HEK293T (cell line): ENCODE measurements at places on chromosomes 3 and 15.

GRCh38 chr3:185583925-185584324 lies 2.2 kb upstream of the SENP2 start:
- DNase-seq = no peak

- no peak for DNase-seq
Measured at GRCh38 chr3:119529883-119530282, 29.5 kb downstream of the CD80 start.

- no peak for DNase-seq
Measured at GRCh38 chr3:138600100-138600745, 6.2 kb upstream of the CEP70 start.

DNA sequence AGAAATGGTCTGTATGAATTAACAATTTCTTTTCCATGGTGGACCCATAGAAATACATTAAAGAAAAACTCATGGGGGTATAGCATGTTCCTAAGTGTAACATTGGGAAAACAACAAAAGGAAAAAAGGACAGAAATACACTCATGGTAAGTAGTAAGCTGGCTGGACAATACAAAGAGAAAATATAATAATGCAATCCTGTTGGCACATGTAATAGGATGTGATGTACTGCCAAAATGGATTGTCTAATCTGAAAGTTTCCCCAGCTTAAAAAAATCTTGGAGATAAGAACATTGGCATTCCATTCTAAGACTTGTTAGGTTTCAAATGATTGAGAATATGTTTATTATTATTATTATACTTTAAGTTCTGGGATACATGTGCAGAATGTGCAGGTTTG lies 128.1 kb downstream of the MBNL1 start:
- DNase-seq = no peak

- DNase-seq = no peak
Measured at GRCh38 chr15:79562403-79562815, 130.3 kb downstream of the MINAR1 start.

DNA sequence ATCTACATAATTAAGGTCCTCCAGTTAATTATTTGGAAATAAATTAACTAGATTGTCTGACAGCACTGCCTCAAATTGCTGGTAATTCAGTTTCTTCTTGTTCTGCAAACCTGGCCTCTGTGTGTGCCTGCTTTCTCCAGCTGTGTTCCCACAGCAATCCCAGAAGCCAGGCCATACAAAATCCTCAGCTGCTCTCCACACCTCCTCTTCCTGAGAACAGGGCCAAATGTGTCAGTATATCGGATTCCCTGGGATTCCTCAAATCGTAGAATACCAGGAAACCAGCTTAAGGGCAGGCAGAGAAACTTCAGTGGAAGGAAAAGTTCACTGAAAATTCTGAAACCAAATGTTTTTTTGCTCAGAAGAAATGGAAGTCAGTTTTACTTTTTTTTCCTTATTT lies 261.4 kb downstream of the ZMAT3 start:
- no peak for DNase-seq

- DNase-seq = no peak
Measured at GRCh38 chr15:41882689-41883483, 11.0 kb downstream of the SPTBN5 start.

DNA sequence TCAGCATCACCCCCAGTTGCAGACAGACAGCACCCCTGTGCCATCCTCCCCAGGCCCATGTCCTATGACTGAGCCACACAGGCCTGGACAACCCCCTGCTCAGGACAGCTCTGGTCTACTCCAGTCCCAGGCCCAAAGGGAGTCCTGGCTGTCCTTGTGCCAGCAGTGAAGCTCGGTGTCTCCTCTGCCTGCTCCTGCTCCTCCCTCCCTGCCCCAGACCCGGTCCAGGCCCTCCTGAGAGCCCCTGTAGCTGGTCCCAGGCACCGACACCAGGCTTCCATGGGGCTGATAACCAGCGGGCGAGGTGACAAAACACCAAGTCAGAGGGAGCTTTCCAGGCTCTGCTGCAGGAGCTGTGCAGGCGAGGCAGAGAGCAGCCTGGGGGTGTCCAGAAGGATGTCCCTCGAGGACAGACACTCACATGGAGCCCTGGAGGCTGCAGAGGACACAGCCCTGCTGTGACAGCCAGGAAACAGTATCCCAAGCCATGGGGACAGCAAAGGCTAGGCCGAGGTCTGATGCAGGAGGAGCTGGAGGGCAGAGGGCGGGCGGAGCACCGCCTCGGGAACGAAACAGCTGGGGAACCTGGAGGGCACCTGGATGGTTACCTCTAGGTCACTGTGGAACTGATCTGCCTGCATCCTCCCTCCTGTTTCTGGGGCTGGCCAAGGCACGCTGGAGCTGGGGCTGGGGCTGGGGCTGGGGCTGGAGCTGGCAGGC lies 103.8 kb upstream of the PRR20G start:
- no peak for DNase-seq

DNA sequence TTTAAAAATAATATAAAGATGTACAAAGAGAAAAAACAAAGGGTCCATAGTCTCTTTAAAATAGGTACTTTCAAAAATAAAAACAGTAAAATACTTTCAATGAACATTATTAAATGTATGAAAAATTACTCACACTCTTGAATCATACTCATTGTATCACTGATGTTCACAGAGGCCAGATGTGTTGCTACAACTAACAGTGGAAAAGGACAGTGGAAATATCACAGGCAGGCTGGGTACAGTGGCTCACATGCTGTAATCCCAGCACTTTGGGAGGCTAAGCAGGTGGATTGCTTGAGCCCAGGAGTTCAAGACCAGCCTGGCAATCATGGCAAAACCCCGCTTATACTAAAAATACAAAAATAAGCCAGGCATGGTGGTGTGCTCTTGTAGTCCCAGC lies 26.8 kb downstream of the NPHP3 start:
- DNase-seq = no peak

GRCh38 chr15:44308415-44308814 lies 19.9 kb downstream of the GOLM2 start:
- DNase-seq = no peak

DNA sequence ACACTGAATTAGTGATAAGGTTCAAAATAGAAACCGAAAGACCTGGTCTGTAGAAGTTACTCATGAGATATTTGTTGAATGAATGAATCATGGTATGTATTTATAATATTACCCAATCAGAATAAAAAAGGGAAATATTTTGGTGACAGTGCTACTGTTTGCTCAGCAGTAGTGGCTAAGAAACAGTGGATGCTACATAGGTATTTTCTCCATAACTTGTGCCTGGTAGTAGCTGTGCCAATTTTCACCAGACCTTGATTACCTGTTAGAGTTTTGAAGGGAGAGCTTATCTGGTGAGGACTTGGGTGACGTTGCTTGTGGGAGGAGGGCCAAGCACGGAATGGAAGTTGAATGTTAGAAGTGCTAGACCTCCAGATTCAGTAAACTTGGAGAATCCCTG lies 14.3 kb downstream of the LIMD1 start:
- DNase-seq = no peak

GRCh38 chr3:39491733-39492350 lies 24.4 kb downstream of the MOBP start:
- no peak for DNase-seq
